Smooth muscle cell of the umbilical artery (primary cell): ENCODE measurements at places on chromosomes 11 and 22. TPM values are rescaled to one million over a fixed set of nuclear protein-coding genes. Genes with fewer than 3 reads are reported as not detected.

CHRM1 gene
- not detected in 2 replicates for total RNA-seq

SCGB2A2 gene
- not detected in 2 replicates for total RNA-seq

SLCO2B1 gene
- total RNA-seq: 0.30 and 0.88 TPM in 2 replicates

TCN1 gene
- not detected in 2 replicates for total RNA-seq

ACTN3 gene
- under 0.01 and 0.09 TPM in 2 replicates for total RNA-seq

OSBP gene
- 43.4 and 64.6 TPM in 2 replicates for total RNA-seq

WNT7B gene
- under 0.01 and 2.4 TPM in 2 replicates for total RNA-seq
